ENCODE measurements at places on chromosomes 7 and 10.
A peak's percentile ranks its signal among the peaks of the same experiment; 100 is the strongest.

DNA sequence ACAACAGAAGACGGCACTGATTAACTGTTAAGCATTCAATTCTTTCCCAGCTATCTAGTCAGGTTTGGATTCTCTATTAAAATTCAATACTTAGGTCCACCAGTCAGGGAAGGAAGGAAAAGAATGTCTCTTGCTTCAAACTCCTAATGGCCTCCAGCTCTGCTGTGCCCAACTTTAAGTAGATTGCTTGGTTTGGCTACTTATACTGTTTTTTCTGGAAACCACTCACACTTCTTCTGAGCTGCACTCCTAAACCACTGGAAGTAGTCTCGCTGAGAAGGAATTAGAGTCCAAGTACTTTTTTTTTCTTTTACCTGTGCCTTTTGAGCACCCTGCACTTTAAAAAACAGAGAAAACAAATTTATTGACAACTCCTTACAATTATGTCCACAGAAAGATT lies 26.7 kb upstream of the COL1A2 start:
- no peak for DNase-seq
- H3K36me3 ChIP-seq, result no peaks in the 10 kb centered on the region
- H3K27me3 ChIP-seq, result peaks cover 2% of the 10 kb centered on the region
- no peaks in the 10 kb centered on the region for H3K4me1 ChIP-seq
- no peak overlapping the region for H3K27ac ChIP-seq

- H3K27me3 ChIP-seq, result peaks cover 3% of the 10 kb centered on the region
- DNase-seq, result peak; percentile 16
- H3K4me3 ChIP-seq, result no peak overlapping the region
- H3K27ac ChIP-seq, result no peak overlapping the region
- H3K4me1 ChIP-seq, result peaks cover 55% of the 10 kb centered on the region
- peaks cover 7% of the 10 kb centered on the region for H3K36me3 ChIP-seq
Observed at GRCh38 chr10:49174261-49174925, 13.8 kb downstream of the TMEM273 start.

GRCh38 chr10:132532749-132533560 lies 4.6 kb upstream of the INPP5A start:
- H3K36me3 ChIP-seq, result peaks cover 5% of the 10 kb centered on the region
- peaks cover 8% of the 10 kb centered on the region for H3K4me1 ChIP-seq
- DNase-seq, result no peak

- H3K4me1 ChIP-seq, result peaks cover 75% of the 10 kb centered on the region
- H3K36me3 ChIP-seq, result no peaks in the 10 kb centered on the region
Observed at GRCh38 chr10:119285495-119286267, 78.3 kb downstream of the GRK5 start.

DNA sequence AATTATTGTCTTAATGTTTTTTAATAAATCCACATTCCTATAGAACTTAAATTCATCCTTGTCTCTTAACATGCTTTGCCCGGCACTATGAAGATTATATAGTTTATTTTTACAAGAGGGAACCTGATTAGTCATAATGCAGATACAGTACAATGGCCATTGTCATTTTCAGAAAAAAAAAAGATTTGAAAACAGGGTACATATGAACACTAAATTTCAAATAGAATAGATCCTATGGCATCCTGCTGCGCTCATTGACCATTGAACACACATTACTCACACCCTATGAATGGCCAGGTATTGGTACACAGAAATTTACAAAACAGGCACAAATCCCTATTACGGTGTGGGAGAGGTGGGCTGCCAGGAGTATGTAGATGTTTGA lies 2.0 kb upstream of the KLF6 start:
- peak overlapping the region; percentile 95 for H3K4me3 ChIP-seq
- peaks cover 27% of the 10 kb centered on the region for H3K4me1 ChIP-seq

GRCh38 chr10:11017000-11017569 lies 587 bp upstream of the CELF2 start:
- DNase-seq, result no peak
- peaks cover 14% of the 10 kb centered on the region for H3K4me1 ChIP-seq
- H3K27ac ChIP-seq, result no peak overlapping the region
- H3K36me3 ChIP-seq, result peaks cover 3% of the 10 kb centered on the region
- H3K27me3 ChIP-seq, result peaks cover 77% of the 10 kb centered on the region

DNA sequence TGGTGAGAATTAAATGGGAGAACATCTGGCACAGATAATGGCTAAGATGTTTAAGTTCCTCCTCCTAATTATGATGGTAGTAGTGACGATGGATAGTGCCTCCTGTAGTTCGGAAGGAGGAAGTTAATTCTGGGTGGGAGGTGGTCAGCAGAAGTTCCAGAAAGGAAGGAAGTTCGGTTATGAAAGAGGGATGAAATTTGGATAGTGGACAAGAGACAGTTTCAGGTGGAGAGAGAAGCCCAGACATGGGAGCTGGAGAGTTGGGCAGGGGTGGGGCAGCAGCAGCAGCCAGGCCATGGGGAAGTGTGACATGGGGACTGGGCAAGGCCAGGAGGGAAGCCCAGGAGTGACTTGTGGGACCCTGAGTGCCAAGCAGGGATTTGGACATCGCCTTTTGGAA lies 99.5 kb downstream of the CCNY start:
- H3K27ac ChIP-seq, result no peak overlapping the region
- H3K4me1 ChIP-seq, result peaks cover 16% of the 10 kb centered on the region
- peaks cover 38% of the 10 kb centered on the region for H3K36me3 ChIP-seq
- no peak overlapping the region for H3K4me3 ChIP-seq
- no peaks in the 10 kb centered on the region for H3K27me3 ChIP-seq

- H3K27me3 ChIP-seq, result peaks cover 8% of the 10 kb centered on the region
- H3K4me1 ChIP-seq, result no peaks in the 10 kb centered on the region
- no peak overlapping the region for H3K4me3 ChIP-seq
- no peak for DNase-seq
- no peak overlapping the region for H3K27ac ChIP-seq
- no peaks in the 10 kb centered on the region for H3K36me3 ChIP-seq
Observed at GRCh38 chr10:1661859-1662437, 75.4 kb downstream of the ADARB2 start.

- no peak for DNase-seq
- H3K27ac ChIP-seq, result no peak overlapping the region
- H3K36me3 ChIP-seq, result no peaks in the 10 kb centered on the region
- H3K4me1 ChIP-seq, result peaks cover 35% of the 10 kb centered on the region
Observed at GRCh38 chr10:110723224-110723891, 79.2 kb downstream of the RBM20 start.

- H3K27me3 ChIP-seq, result peaks cover 15% of the 10 kb centered on the region
- H3K36me3 ChIP-seq, result no peaks in the 10 kb centered on the region
- H3K27ac ChIP-seq, result no peak overlapping the region
- H3K4me1 ChIP-seq, result no peaks in the 10 kb centered on the region
Observed at GRCh38 chr10:111129363-111129762, 52.5 kb downstream of the ADRA2A start.

DNA sequence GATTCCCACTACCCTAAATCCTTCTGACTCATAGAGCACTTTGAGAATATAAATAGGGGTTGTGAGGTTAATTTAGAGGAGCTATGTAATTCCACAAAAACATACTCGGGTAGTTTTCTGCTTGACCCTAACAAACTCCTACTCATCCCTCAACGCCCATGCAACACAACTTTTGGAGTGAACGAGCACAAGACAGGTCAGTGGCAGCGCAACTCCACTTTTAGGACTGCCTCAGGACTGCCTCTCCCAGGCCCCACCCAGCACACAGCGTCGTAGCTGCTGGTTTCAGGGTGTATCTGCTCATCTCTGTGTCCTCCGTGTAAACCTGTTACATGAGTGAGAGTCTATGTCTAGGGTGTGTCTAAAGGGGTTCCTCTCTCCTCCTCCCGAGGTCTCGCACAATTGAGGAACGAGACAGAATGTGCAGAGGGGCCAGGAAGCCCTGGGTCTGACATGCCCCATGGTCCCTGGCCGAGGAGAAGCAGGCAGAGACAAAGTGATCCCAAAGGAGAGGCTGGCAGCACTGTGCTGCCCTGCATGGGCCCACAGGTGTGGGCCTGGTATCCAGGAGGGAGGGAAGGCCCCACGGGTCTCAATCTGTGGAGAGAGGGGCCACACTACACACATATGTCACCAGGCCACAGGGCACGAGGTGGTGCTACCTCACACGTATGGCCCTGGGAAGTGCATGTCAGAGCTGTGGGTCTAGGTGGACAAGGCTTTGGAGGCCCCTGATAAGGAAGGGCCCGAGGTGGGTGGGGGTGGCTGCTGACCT lies 45.5 kb downstream of the CAMK2B start:
- H3K36me3 ChIP-seq, result no peaks in the 10 kb centered on the region
- no peak for DNase-seq
- no peak overlapping the region for H3K4me3 ChIP-seq

DNA sequence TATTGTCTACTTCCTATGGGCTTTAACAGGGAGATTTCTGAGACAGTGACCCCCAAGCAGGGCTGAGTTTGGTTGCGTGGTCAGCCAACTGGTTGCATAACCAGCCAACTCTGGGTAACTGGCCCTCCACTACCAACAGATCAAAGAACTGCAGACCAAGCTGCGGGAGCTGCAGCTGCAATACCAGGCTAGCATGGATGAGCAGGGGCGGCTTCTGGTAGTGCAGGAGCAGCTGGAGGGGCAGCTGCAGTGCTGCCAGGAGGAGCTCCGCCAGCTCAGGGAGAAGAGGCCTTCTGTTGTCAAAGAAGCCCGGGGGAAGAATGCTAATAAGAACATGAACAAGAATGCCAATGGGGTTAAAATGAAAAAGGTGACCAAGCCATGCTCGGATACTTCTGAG lies 15.7 kb upstream of the FLNC start:
- H3K27ac ChIP-seq, result no peak overlapping the region
- no peak for DNase-seq
- no peaks in the 10 kb centered on the region for H3K4me1 ChIP-seq
- H3K4me3 ChIP-seq, result no peak overlapping the region
- H3K36me3 ChIP-seq, result no peaks in the 10 kb centered on the region
- peaks cover 3% of the 10 kb centered on the region for H3K27me3 ChIP-seq

GRCh38 chr7:117217106-117218035 lies 105.5 kb downstream of the WNT2 start:
- H3K4me3 ChIP-seq, result no peak overlapping the region
- no peak for DNase-seq
- no peaks in the 10 kb centered on the region for H3K36me3 ChIP-seq
- H3K4me1 ChIP-seq, result no peaks in the 10 kb centered on the region
- H3K27ac ChIP-seq, result no peak overlapping the region

- no peaks in the 10 kb centered on the region for H3K4me1 ChIP-seq
- no peaks in the 10 kb centered on the region for H3K36me3 ChIP-seq
- no peaks in the 10 kb centered on the region for H3K27me3 ChIP-seq
- no peak overlapping the region for H3K4me3 ChIP-seq
Observed at GRCh38 chr7:101112233-101112632, 14.7 kb upstream of the SERPINE1 start.

- no peaks in the 10 kb centered on the region for H3K36me3 ChIP-seq
- H3K27me3 ChIP-seq, result peaks cover 4% of the 10 kb centered on the region
- H3K4me3 ChIP-seq, result no peak overlapping the region
Observed at GRCh38 chr7:114799628-114800028, 122.3 kb upstream of the MDFIC start.

GRCh38 chr10:43843321-43844101 lies 194.8 kb upstream of the ZNF32 start:
- peaks cover 5% of the 10 kb centered on the region for H3K27me3 ChIP-seq
- H3K27ac ChIP-seq, result peak overlapping the region; percentile 17
- no peaks in the 10 kb centered on the region for H3K36me3 ChIP-seq
- no peak overlapping the region for H3K4me3 ChIP-seq
